AG20443 (cell line): ENCODE measurements at places on chromosomes 2 and 18.
A peak's percentile ranks its signal among the peaks of the same experiment; 100 is the strongest.

DNA sequence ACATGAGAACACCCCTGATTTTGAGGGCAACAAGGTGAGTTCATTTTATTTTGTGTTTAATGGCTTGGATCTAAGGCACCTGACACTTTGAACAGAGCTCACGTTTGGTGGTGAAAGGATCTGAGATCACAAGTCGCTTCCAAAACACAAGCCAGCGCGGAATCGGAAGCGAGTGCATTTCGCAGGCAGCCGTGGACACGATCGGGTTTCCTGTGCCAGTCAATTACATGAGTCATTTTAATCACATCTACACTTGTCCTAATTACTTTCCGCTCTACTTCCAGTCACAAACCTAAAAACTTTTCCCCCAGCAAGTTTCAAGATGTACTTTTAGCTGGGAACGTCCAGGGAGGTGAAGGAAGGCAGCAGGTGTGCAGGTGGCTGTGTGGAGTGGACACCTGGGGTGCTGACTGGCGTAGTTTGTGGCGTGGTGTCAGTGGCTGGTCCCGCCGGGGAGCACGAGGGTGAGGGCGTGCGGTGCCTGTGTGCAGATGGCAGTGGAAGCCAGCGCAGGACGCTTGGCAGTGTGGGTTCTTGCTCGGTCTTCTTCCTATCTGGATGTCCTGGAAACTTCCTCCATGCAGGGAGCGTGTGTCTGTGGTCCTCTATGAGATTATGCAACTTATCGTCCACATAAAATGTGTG lies 75.6 kb downstream of the DCDC2C start:
- DNase-seq, result no peak

DNA sequence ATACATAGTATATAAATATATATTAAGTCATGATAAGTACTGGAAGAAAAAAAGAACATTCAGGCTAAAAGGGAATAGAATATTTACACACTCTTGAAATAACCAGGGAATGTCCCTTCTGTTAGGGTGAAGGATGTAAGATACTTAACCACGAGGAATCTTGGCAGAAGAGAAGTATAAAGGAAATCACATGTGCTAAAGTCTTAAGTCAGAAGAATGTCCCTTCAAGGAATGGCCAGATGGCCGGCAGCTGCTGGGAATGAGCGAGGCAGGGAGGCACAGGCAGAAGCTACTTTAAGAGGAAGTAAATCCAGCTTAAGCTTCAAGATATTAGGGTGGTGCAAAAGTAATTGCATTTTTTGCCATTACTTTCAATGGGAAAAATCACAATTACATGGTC lies 5.5 kb downstream of the CCDC102B start:
- peak; percentile 83 for DNase-seq

GRCh38 chr2:111031546-111032478 lies 88.9 kb upstream of the BCL2L11 start:
- DNase-seq, result no peak

GRCh38 chr2:46845542-46846486 lies 69.8 kb downstream of the MCFD2 start:
- DNase-seq, result no peak
